ENCODE measurements at places on chromosomes 12 and 14.

- DNase-seq = no peak
Measured at GRCh38 chr12:106190581-106190980, 51.8 kb upstream of the NUAK1 start.

DNA sequence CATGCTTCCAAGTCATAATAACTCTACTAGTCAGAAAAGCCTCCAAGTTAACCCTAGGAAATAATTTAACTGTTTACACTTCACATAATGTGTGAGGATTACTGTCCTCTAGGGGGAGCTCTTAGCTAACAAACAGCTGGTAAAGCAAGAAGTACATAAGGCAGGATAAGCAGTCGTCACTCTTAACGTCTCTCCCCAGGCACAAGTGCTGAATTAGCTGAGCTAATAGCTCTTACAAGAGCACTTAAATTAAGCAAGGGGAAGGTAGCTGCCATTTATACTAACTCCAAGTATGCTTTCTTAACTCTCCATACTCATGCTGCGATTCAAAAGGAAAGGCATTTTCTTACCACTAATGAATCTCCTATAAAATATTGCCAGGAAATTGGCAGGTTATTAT lies 79.3 kb upstream of the TSPAN11 start:
- no peak for DNase-seq

GRCh38 chr12:54967461-54967860 lies 17.1 kb downstream of the TESPA1 start:
- no peak for DNase-seq

- no peak for DNase-seq
Measured at GRCh38 chr14:102694530-102695166, 82.6 kb upstream of the TRAF3 start.

DNA sequence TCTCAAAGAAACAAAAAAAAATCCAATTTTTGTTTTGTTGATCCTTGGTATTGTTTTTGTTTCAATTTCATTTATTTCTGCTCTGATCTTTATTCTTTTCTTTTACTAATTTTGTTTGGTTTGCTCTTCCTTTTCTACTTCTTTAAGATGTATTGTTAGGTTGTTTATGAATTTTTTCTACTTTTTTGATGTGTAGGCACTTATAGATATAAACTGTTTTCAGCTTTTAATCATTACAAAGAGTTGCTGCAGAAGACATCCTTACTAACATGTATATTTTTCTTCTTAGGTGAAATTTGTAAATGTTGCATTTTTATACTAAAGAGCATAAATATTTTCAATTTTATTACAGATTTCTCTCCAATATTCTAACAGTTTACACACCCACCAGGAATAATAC lies 69.8 kb downstream of the KNTC1 start:
- DNase-seq = no peak

- DNase-seq = no peak
Measured at GRCh38 chr12:4431866-4432265, 13.7 kb downstream of the FGF6 start.
